Kidney capillary endothelial cell (primary cell): ENCODE measurements at places on chromosomes 5 and 9.

DNA sequence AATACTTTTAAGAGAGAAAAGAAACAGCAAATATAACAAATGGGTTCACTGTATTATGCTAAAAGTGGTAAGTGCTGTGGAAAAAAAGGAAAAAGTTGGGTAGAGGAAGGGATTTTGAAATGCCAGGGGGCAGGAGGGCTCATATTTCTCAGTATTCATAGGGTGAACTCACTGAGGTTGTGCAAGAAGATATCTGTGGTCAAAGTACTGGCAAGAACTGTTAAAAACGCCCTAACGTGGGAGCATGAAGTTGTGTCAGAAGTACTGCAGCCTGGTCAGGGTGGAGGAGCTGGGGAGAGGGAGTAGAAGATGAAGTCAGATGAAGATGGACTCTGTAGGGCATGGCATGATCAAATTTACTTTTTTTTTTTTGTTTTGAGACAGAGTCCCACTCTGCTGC is 31.2 kb upstream of the SLC28A3 start:
- DNase-seq = no peak

- DNase-seq = no peak
These were observed 393.9 kb downstream of the ARHGEF28 start for GRCh38 chr5:74019923-74020322.

GRCh38 chr9:106620081-106620480 is 242.9 kb upstream of the ZNF462 start:
- DNase-seq = no peak

GRCh38 chr9:14092344-14092743 is 221.6 kb downstream of the NFIB start:
- DNase-seq = no peak
